Bronchial smooth muscle cell (primary cell): ENCODE measurements at places on chromosomes 3 and 15. TPM values are rescaled to one million over a fixed set of nuclear protein-coding genes. Genes with fewer than 3 reads are reported as not detected.

The GNAT1 gene
- total RNA-seq, result not detected in 2 replicates

The TEX264 gene
- 53.7 and 54.4 TPM in 2 replicates for total RNA-seq

The PTX3 gene
- 89.6 and 107 TPM in 2 replicates for total RNA-seq

The SELENOT gene
- total RNA-seq, result 46.7 and 106 TPM in 2 replicates

The TNNC1 gene
- total RNA-seq, result 0.43 and 0.63 TPM in 2 replicates

The SLC9C1 gene
- not detected in 2 replicates for total RNA-seq

The TNFAIP8L3 gene
- 30.9 and 80.4 TPM in 2 replicates for total RNA-seq

The ACTL6A gene
- 33.6 and 46.4 TPM in 2 replicates for total RNA-seq

The LRRC34 gene
- total RNA-seq, result 0.86 and 1.7 TPM in 2 replicates

The IRAK2 gene
- 4.9 and 5.2 TPM in 2 replicates for total RNA-seq

The NBEAL2 gene
- total RNA-seq, result 1.5 and 1.7 TPM in 2 replicates

The CCDC54 gene
- total RNA-seq, result not detected in 2 replicates

The MAP4 gene
- total RNA-seq, result 73.1 and 74.9 TPM in 2 replicates

The CIDEC gene
- total RNA-seq, result not detected in 2 replicates

The RBP2 gene
- total RNA-seq, result not detected in 2 replicates

The CORO2B gene
- 10.1 and 24.6 TPM in 2 replicates for total RNA-seq

The SLCO2A1 gene
- under 0.01 TPM in 1 of 2 replicates, not detected in the other for total RNA-seq

The SPESP1 gene
- total RNA-seq, result 6.8 and 14.3 TPM in 2 replicates

The TUSC7 gene
- under 0.01 TPM in 1 of 2 replicates, not detected in the other for total RNA-seq

The HIGD2B gene
- under 0.01 TPM in 1 of 2 replicates, not detected in the other for total RNA-seq
